ENCODE measurements at places on chromosomes 7 and 10.

- no peak for DNase-seq
These were observed 18.0 kb downstream of the UPP1 start for GRCh38 chr7:48106906-48107659.

DNA sequence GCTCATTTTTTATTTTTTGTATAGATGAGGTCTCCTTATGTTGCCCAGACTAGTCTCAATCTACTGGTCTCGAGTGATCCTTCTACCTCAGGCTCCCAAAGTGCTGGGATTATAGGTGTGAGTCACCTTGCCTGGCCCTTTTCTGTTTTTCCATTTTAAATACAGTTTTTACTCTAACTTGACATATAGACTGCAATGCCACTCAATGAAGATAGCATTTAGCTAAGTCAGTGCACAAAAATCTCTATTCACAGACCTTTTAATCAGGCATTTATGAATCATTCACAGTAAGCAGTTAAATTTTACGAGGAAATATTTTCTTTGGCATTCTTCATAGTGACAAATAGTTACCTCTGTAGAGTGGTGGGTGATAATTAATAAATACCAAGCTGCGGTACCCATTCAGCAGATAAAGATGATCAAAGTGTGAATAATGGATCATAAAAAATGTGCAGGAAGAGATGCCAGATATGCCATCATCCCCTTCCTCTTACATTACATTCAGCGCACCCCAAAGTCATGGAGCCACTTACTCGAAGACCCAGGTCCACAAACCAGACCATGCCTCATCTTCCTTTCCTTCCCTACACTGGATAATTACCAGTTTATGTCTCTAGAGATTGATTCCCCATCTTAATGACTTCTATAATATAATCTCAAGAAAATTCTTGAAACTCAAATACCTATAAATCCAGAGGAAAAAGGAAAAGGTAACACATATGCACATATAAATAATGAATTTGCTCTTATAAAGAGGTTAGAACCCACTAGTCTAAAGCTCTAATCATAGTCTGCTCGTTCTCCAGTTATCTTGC, 56.0 kb downstream of the UBE2H start:
- DNase-seq = no peak

DNA sequence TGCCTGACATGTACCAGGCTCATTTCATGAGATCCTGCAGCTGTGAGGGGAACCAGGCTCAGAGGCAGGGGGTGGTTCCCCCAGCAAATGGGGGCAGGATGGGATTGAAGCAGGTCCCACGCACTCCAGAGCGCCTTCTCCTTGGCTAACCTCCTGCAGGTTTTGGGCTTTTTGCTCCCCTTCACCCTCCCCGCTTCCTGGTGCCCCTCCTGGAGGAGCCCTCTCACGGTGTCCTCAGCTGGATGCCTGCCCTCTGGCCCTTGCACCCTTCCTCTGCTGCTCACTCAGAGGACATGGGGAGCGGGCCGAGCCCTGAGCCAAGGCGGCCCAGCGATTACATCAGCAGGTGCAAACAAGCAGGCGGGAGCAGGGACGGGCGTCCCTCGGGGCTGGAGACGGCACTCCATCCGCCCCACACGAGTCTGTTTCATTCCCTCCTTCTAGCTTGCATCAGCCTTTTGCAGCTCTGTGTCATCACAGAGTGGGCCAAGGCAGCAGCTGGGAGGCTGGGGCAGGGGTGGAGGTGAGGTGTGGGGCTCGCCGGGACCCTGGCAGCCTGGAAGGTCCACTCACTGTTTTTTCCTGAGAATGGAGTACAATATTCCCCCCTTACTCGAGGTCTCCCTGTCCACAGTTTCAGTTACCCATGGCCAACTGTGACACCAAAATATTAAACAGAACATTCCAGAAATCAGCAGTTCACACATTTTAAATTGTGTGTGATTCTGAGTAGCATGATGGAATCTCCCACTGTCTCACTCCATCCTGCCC, 52.7 kb upstream of the SLC29A3 start:
- DNase-seq = no peak

GRCh38 chr7:21923658-21924057, 22.0 kb downstream of the CDCA7L start:
- no peak for DNase-seq

GRCh38 chr7:107999779-108000560, 3.0 kb downstream of the LAMB1 start:
- no peak for DNase-seq

GRCh38 chr10:51075043-51075872, 971 bp downstream of the PRKG1 start:
- DNase-seq = no peak
